Activated naive CD4-positive, alpha-beta T cell treated with Interleukin-2 at 50 U/mL for 16 hours (primary cell): ENCODE measurements at places on chromosomes 3 and 15.

- DNase-seq: no peak
Observed at GRCh38 chr3:3082234-3082924, 27.8 kb downstream of the IL5RA start.

DNA sequence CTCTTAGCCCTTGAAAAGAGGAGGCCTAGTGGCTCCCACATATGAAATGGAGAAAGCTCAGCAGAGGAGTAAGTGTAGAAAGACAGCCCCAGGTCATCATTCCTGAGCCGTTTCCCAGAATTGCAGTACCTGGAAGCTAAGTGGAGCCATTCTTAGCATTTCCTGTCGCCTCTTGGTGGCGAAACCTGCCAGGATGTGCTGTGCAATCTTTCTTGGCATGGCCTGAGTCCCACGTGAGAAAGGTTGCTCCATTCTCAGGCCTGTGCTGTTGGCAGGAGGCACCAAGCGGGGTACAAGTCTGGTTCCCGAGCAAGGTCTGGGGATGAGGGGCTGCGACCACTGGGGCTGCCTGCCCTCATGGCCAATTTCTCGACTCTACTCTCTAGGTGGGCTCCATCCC lies 207.2 kb upstream of the TPM1 start:
- no peak for DNase-seq

- no peak for DNase-seq
Observed at GRCh38 chr15:40796512-40796911, 10.4 kb upstream of the ZFYVE19 start.

GRCh38 chr15:60213377-60214000 lies 184.3 kb downstream of the ANXA2 start:
- no peak for DNase-seq

- no peak for DNase-seq
Observed at GRCh38 chr3:121957674-121958415, 63.6 kb downstream of the SLC15A2 start.

DNA sequence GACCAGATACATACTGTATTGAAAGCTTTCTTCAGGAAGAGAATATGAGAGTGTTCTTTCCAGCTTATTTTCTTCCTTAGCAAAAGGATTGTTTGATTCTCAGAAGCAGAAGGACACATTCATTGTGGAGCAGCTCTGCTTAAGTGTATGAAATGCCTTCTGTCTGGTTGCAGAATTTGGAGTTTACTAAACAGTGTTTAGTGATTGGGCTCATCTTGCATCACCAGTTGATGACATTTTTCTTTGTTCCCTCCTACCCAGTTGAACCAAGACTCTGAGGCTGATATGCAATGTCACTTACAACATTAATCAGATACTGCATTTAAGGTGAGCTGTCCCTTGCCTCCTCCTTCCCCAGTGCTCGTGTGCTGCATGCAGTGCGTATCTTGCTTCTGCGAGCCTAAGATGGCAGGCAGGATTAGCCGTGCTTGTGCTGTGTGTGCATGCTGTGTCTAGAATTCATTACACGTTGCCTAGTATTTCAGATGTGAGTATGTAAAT lies 18.4 kb downstream of the ZBTB38 start:
- no peak for DNase-seq

GRCh38 chr3:57838627-57839026 lies 82.5 kb downstream of the SLMAP start:
- no peak for DNase-seq

- no peak for DNase-seq
Observed at GRCh38 chr15:73941044-73941443, 14.8 kb downstream of the LOXL1 start.

- DNase-seq: no peak
Observed at GRCh38 chr3:138817695-138818094, 17.0 kb downstream of the PIK3CB start.

DNA sequence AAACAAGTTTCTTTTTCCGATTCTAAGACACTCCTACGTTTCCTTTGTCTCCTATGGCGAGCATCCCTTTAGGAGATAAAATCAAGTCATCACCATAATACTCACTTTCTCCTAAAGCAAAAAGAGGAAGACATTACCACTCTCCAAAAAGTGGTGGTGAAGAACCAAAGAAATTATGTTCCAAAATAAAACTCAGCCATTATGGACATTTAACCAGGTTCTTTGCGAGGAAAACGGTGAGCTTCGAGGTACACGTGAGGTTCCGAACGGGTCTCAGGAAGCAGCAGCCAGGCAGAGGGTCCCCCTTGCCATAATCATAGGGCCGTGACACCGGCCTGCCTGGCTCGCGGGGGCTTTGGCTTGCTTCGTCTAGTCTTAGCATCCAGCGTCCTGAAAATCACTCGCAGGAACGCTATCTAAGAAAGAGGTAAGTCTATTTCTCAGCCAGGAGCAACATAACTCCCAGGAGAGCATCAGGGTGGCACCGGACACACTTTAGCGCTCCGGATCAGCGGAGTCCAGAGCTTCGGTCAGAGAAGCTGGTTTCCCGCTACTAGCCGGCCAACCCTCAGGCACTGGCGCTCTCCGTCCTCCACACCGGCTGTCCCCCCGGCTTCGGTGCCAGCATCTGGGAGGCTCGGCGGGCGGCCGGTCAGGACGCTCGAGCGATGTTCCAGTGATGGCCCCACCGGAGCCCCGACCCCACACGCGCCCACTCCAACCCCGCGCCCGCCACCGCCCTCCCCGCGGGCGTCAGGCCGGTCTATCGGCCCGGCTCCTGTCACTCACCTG lies 581 bp downstream of the IP6K1 start:
- DNase-seq: peak; percentile 33

GRCh38 chr3:127674101-127674721 lies 1.5 kb downstream of the ABTB1 start:
- no peak for DNase-seq

GRCh38 chr3:192980632-192981031 lies 63.0 kb upstream of the MB21D2 start:
- DNase-seq: no peak

DNA sequence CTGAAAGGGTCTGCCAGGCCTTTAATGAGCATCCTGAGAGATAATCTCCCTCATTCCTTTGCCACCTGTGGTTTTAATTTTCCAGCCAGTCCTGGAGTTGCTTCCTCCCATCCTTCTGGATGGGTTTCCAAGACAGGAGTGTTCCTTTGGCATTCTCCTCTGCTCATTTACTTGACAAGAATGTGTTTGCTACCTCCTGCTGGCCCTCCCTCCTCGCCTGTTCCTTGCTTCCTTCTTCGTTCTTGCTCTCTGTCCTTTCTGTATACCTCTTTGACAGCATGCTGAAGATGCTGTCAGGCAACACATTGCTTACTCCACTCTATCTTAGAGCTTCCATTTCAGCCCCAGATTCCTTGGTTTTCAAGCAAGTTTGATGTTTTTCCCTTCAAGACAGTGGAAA lies 46.0 kb downstream of the ERC2 start:
- no peak for DNase-seq

DNA sequence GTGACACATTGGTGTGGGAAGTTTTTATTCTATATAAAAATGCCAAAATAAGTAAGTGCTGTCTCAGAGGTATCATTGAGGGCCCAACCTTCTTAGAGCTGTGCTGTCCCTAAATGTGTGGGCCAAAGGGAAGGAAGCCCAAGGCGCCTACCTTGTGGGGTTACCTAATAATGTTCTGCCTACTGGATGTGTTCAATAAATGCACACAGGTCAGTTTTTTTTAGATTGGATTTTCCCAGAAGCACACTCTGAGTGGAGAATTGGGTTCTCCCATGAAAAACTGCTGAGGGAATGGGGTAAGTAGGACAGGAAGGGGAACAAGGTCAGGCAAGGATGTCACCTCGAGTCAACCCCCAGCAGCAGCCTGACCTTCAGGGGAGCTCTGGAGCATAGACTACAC lies 168.7 kb upstream of the FRMD4B start:
- no peak for DNase-seq

DNA sequence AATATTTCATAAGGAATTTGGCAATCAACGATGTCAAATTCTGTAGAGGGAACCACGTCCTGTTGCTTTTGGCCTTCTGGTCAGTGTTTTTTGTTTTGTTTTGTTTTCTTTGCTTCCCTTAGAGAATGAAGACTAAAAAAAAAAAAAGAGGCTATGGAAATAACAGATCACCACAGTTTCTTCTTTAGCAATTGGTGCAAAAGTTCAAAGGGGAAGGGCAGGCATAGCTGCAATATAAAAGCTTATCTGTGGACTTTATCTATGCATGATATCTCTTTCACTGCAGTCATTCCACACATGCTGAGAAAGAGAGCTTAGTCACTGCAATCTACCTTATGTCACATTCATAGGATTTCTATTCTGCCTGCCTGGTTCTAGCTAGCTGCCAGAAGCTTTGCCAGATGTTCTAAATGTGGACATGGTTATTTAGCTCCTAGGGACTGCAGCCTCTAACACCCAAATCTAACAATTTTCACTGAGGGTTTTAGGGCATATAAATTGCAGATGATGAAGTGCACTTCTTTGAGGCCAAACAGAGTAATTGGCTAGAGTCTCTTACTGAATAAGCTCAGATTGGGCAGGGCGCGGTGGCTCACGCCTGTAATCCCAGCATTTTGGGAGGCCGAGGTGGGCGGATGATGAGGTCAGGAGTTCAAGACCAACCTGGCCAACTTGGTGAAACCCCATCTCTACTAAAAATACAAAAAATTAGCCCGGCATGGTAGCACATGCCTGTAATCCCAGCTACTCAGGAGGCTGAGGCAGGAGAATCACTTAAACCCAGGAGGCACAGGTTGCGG lies 637.2 kb downstream of the NTRK3 start:
- DNase-seq: no peak

DNA sequence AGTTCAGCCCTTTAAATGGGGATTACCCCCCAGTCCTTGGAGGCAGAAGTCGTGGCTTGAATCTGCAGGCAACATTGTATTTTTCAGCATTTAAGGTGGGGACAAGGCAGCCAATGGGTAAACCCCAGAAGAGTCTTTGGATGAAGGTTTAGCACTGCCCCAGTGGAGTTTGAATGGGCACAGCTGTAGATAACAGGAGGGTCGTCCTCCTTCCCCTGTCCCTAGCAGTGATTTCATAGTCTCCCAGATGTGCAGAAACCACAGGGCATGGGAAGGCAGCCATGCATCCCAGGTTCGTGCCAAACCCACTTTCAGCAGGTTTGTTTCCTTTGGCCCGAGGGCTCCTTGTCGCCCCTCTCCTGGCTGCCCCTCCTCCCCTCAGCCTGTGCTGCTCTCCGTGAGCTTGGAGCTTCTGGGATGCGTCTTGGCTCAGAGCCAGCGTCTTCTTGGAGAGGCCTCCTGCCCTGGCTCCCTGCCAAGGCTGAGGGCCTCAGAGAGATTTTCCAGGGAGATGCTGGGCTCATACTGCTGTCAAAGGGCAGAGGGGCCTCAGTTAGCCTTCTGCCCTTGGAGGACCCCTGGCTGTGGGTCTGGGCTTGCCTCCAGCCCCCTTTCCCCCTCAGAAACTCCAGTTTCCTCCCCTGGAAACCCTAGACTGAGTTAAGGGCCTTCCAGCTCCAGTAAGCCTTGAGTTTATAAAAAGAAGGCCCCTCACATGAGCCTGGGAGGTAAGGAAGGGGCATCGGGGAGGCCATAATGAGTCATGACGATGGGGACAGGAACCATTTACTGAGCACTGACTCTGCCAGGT lies 48.9 kb upstream of the POLG start:
- no peak for DNase-seq

GRCh38 chr15:99614749-99615288 lies 49.0 kb downstream of the MEF2A start:
- DNase-seq: no peak

DNA sequence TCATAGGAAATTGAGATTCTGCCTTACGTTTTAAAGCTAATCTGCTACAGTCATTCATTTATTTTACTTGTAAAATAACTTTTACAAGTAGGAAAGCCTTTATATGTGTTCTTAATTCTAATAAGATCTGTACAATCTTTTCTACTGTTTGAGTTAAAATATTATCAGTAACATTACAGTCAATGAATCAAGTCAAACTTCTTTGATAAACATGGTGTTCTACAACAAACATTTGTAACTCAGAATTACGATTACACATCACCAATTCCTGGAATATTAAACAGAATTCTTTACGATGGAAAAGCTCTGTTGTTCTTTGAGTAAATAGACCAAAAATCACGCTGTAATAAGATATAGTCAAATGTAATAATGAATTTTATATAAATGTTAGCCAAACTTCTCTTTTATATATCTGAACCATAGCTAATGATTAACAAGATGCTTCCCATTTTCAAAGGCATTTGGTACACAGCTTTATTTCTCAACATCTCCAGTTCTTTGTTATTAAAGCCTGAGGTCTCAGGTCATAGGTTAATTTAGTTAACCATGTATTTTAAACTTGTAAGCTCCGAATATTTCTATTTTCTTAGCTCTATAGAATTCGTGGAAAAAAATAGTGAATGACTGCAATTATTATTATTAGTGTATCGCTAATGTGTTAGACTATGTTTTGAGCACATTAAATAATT lies 232.4 kb downstream of the NAALADL2 start:
- DNase-seq: no peak

- DNase-seq: no peak
Observed at GRCh38 chr3:157595259-157595658, 92.0 kb upstream of the VEPH1 start.

- no peak for DNase-seq
Observed at GRCh38 chr3:116473602-116474001, 28.3 kb upstream of the LSAMP start.

GRCh38 chr3:114205541-114205940 lies 26.7 kb upstream of the DRD3 start:
- no peak for DNase-seq

- no peak for DNase-seq
Observed at GRCh38 chr15:96560246-96560895, 229.9 kb downstream of the NR2F2 start.

DNA sequence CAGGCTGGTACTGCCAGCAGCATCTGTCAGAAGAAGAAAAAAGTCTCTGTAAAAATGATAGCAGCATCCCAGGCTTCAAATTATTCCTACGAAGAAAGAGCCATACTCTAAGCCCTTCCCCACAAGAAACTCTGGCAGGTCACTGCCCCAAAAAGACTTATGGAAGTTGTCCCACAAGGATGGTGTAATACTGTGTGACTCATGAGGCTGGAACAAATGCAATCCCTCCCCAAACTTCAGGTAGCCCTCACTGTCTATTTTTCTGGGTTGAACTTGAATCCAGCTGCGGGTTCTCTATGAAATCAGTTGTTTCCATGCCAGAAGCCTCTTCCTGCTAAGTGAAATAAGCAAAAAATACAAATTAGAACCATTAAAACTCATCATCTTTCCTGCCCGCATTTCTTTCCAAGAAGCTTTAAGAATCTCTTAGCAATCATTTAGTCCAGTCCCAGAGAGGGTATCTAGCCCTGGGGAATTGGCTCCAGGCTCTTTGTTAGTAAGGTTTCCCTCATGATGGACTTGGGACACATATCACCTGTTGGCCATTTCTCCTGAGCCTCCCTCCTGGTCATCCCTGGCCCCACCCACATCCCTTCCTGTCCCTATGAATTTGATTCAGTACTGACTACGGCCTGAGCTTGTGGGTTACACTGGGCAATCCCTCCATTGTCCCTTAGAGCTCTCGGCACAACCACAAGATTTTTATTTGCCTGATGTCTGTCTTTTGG lies 51.7 kb downstream of the FAM174B start:
- DNase-seq: no peak
